ENCODE measurements at places on chromosomes 7 and 10.

DNA sequence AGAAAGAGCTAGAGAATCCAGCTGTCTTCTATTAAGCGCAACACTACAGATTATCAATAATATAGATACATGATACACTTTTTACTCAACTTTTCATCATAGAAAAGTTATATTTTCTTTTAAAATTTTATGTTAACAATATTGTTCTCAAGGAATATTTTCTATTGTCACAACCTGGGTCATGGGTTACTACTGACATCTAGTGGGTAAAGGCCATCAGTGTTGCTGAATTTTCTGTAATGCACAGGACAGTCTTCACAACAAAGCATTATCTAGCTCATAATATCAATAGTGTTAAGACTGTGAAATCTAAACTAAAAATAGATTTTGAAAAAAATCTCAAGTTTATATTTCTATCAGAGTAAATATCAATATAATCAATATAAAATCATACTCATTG is 209.8 kb downstream of the ZNF33B start:
- DNase-seq = no peak

DNA sequence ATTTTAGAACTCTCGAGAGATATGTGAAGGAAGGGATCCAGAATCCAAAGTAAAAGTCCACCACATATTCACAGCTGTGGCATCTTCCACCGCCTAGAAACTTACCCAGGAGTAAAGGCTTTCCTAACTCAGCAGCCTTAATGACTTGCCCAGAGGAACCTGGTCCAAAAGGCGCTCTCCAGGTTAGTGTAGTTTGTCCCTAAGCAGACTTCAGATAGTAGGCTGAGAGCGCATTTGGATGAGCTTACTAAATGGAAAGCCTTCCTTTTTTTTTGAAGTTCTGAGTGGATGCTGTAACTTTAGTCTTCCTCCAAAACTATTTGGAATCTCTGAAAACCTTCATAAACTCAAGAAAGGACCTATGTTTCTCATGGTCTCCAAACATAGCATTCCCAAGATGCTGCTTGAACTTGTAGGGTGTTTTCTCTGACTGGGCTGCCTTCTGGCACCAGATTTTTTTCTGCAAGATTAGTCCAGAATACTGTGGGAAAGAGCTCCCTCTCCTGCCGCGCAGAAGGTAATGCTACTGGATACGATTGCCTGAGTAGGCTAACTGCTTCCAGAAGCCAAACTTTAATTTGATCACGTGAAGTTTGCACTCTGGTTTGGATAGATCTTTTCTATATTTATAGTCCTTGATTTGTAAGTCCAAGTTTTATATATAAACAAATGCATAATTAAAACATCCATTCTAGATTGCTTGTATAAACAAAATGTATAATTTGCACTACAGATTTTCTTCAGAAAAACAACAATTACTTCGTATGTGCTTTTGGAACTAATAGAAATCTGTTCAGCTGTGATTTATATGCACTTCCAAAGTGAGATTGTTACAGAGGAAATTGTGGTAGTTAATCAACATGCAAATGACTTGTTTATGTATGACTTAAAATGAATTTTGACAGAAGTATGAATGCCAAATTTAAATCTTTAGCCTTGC is 19.6 kb upstream of the GPR37 start:
- no peak for DNase-seq

DNA sequence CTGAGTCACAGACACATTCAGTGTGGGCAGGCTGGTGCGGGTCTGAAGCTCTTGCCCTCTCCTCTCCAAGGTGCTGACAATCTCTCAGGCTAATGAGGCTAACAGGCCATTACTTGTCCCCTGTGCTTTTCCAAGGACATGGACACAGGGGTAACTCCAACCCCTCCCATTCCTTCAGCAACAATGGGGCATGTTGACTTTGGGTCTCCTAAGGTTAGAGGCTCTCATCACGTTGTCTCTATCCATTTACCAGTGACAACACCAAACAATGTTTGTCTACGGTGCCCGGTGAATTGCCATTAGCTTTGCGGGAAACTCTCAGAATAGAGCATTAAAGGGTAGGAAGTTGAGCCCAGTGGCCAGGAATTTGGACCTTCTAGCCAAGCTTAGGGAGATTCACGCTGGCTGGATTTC is 101.6 kb upstream of the TNS3 start:
- DNase-seq = no peak

- no peak for DNase-seq
These were observed 285.5 kb downstream of the HPSE2 start for GRCh38 chr10:98950106-98950505.

DNA sequence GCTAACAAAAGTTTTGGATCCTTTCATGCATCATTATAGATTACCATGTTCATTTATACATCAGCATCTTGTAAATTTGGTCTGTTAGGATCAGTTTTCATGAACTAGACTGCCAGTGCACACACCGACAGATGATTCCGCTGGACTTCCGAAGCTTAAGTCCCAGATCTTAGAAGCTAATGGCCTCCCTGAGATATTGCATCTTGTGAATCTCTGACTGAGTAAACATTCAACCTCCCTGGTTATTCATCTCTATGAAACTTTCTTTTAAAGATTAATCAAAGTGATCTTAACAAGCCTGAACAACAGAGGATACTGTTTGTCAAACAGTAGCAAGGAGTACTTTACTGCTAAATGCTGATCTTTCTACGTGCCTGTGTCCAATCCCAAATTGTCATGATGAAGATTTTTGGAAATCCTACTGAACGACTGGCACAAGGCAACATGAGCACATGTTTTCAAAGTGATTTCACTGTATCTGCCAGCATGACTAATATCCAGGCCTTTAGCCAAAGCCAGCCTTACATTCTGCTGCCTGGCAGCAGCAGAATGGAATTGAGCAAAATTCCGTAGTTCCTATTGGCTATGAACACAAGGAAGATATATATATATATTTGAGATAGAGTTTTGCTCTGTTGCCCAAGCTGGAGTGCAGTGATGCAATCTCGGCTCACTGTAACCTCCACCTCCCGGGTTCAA is 91.3 kb upstream of the ANK3 start:
- DNase-seq = no peak

DNA sequence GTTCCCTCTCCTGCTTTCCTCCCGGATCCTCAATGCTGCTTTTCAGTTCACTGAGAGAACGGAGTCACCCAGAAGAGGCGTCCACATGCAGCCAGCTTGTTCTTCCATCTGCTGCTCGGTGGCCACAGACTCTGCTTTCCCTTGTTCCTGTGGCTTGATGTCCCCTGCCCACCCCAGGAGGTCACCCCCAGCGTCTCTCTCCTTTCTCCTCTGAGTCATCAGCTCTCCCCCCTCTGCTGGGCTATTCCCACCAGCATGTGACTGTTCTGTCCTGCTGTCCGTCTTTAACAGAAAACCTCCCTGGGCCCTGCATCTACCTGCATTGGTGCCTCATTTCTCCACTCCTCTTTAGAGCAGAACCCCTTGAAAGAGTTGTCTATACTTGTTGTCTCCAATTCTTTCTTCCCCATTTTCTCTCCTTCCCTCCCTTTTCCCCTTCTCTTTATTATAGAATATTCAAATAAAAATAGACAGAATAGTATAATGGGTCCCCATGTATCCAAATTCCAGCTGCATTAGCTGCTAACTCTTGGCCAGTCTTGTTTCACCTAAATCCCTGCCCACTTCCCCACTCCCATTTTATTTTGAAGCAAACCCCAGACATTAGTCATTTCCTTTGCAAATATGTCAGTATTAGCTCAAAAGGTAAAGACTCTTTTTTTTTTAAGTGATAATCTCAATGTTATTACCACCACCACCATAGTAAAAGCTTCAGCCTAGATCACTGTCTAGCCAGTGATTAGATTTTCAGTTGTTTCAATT is 4.1 kb downstream of the ZNF282 start:
- no peak for DNase-seq

GRCh38 chr10:133415752-133416151 is 8.7 kb downstream of the SPRN start:
- DNase-seq = no peak

DNA sequence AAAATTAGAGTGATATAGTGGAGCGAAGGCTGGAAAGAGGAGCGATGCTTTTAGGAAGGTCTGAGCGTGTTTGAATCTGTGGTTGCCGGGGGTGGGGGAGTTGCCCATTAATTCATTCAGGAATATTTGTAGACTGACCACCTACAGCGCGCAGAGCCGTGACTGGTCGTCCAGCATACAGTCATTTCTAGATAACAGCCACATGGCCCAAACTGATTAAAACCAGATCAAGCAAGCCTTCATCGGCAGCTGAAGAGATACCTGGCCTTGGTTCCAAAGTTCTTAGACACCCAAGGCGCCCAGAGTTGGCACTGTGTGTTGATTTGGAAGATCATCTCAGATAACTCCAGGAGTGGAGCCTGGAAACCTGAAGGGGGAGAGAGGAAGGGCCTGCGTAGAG is 1.7 kb downstream of the PROSER2 start:
- DNase-seq = no peak

GRCh38 chr10:91779011-91779605 is 19.1 kb upstream of the TNKS2 start:
- no peak for DNase-seq

GRCh38 chr7:99740573-99741440 is 5.8 kb upstream of the CYP3A7 start:
- no peak for DNase-seq

DNA sequence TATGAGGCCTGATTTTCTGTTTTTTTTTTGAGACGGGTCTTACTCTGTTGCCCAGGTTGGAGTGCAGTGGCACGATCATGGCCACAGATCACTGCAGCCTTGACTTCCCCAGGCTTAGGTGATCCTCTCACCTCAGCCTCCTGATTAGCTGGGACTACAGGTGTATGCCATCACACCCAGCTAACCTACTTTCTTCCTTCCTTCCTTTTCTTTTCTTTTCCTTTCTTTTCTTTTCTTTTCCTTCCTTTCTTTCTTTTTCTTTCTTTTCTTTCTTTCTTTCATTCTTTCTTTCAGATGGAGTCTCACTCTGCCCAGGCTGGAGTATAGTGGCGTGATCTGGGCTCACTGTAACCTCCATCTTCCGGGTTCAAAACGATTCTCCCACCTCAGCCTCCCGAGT is 3.8 kb downstream of the SRRT start:
- DNase-seq = no peak

GRCh38 chr7:132895231-132895630 is 186.7 kb downstream of the CHCHD3 start:
- DNase-seq = no peak

GRCh38 chr10:78081292-78081691 is 47.6 kb downstream of the RPS24 start:
- DNase-seq = no peak

- no peak for DNase-seq
These were observed 540.1 kb downstream of the PTPRN2 start for GRCh38 chr7:158047391-158048059.

Measured in activated T-cell treated with anti-CD3 and anti-CD28 coated beads, Interleukin-2, amount 50 U/mL, for 24 hours (primary cell).